Cerebellar nuclear complex (tissue), 1 donor: ENCODE measurements at places on chromosomes 2 and 18.
A peak's percentile ranks its signal among the peaks of the same experiment; 100 is the strongest.

GRCh38 chr2:240558236-240558761 lies 511 bp upstream of the ANKMY1 start:
- no peak for DNase-seq

DNA sequence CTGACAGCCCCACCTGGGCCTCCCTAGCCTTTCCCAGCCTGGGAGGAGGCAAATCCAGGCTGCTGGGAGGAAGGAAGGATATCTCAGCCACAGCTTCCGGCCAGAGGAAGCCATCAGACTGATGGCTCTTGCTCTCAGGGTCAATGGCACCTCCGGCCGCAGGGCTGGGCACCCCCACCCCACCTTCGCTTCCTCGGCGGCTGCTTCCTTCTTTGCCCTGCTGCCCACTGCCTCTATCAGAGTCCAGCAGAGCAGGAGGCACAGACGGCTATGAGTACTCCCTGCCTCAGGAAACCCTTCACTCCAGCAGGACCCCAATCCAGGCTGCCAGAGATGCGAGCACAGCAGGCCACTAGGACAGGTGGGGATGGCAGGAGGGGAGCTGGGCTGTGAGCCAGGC lies 3.3 kb downstream of the SEMA4C start:
- DNase-seq = no peak

GRCh38 chr2:218079943-218080913 lies 11.2 kb downstream of the RUFY4 start:
- no peak for DNase-seq

- no peak for DNase-seq
These were observed 1.4 kb upstream of the SETBP1 start for GRCh38 chr18:44679056-44679913.

GRCh38 chr2:162416446-162416845 lies 72.5 kb downstream of the GCA start:
- DNase-seq = no peak

DNA sequence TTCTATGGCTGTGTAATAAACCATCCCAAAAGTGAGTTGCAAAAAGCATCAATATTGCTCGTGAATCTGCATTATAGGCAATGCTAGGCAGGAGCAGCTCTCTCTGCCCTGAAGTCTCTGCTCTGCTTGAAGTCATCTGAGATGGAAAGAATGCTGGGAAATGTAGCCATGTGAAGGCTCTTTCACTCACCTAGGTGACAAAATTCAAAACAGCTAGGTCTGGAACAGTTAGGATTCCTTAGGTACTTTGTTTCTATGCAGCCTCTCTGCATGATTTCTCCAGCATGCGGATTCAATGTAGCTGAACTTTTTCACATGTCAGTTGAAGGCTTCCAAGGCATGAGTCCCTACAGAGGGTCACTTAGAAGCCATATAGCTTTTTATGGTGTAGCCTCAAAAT lies 1383.7 kb downstream of the LRP1B start:
- no peak for DNase-seq

GRCh38 chr2:19669559-19669958 lies 232.2 kb downstream of the TTC32 start:
- no peak for DNase-seq

GRCh38 chr2:11009891-11010290 lies 98.2 kb downstream of the KCNF1 start:
- DNase-seq = no peak

- no peak for DNase-seq
These were observed 230.7 kb upstream of the CCDC68 start for GRCh38 chr18:55189972-55190371.

DNA sequence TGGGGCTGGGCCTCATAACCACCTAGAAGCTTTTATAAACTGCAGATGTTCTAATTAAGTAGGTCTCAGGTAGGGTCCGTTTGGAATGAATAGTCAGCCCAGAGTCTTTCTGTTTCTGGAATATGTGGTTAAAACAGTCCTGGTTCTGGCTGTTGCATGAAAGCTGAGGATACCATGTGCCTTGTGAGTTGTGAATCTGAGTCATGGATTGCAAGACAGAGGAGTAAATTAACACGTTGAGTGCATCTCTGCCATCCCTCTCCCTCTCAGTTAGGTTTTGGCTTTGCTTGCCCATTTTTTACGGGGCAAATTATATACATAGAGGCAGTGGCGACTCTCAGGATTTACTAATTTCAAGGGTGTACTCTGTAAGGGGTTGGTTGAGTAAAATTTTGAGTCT lies 59.1 kb downstream of the NCK2 start:
- DNase-seq = no peak

DNA sequence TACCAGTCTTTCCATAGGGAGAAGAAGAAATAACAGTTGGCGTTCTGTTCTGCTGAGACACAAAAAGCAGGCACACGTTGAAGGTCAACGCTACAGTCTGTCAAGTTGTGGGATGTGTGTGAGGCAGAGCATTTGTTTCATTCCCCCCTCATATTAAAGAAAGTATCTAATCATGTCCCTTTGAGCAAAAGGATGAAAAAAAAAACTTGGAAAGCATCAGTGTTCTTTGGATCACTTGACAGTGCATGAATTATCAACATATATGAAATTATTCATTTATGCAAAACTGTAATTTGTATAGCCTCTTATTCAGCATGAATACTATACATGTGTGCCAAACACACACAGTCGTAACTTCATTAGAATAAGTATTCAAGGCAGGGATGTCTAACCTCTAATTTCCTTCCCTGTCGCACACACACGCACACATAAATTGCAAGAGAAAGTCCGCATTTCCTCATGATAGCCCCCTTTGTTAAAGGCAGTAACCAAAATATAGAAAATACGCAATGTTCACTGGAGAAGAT lies 228.6 kb downstream of the RND3 start:
- DNase-seq = no peak

DNA sequence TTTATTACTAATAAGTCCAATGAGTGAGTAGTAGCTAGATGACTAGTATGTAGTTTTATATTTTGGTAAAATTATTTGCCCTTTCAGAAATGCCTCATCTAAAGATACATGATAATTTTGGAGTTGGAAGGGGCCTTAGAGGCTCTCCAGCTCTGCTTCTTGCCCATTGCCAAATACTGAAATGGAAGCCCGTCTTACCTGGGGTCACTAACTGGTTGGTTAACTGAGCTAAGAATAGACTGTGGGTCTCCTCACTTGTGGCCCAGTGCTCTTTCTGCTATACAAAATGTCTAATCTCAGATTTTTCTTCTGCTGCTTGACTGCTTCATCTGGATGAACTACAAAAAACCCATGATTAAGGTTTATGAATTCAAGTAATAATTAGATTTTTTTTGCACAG lies 67.1 kb downstream of the CLIP4 start:
- DNase-seq = no peak

- DNase-seq = no peak
These were observed 6.0 kb downstream of the RSAD2 start for GRCh38 chr2:6883448-6884122.

DNA sequence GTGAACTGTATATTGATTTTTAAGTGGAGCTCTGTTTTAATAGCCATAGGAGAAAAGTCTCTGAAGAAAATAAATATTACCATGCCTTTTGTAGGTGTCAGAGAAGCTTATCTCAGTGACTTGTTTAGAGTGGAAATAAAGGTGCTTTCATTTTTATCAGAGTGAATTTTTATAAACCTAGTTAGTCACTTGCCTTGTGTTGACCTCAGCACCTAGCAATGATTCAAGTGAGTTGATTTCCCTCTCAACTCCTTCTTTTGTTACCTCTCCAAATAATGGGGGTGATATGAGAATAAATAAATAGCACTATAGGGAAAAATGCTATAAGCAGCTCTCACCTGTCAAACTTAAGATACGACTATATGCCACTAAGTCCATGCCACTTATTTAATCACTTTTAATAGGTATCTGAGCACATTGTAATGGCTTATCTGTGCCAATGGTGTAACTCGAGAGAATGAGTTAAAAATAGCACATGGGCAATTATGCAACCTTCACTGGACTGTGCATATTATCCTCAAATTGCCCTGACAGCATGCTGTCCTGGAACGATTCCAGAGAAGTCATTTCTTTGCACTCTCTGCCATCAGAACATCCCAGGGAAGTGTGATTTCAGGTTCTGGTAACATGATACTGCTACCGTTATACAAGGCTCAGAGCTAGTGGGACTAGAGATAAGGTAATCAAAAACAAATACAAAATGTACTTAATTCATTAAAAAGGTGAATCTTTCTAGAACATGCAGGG lies 290.8 kb downstream of the CCDC85A start:
- peak; percentile 23 for DNase-seq

- DNase-seq = no peak
These were observed 27.0 kb downstream of the MFSD6 start for GRCh38 chr2:190435031-190435670.

DNA sequence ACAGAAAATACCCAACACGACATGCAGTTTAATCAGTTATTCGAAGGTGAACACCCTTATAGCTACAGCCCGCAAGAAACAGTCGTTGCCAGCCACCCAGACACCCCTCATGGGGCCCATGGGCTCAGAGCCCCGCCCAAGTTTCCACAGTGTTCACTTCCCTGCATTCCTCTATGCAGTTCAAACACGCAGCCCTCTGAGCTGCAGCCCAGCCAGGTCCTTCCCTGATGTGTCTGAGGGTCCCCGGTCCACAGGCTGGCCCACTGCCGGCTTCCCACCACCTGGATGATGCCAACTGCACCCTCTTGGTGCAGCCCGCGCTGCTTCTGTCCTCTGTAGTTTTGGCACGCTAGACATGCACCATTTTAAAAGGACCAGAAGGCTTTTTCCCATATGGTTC lies 87.4 kb downstream of the ZNF516 start:
- DNase-seq = no peak

GRCh38 chr2:200451511-200451910 lies 58.4 kb downstream of the KCTD18 start:
- no peak for DNase-seq

DNA sequence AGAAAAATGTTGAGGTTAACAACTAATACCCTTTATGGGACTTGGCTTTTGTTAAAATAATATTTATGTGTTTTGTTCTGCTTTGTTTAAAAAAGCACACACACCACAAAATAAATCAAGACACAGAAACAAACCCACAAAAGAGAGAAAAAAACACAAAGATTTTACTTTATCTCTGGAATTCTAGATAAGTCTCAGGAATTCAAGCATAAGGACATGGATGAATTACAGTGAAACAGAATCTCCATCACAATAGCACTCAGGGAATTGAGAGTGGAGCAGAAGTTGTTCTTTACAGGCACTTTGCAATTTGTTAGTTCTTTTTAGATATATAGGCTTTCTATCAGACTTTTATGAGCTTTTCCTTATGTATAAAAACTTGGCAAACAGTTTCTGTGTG lies 360.9 kb upstream of the ZC3H15 start:
- no peak for DNase-seq

DNA sequence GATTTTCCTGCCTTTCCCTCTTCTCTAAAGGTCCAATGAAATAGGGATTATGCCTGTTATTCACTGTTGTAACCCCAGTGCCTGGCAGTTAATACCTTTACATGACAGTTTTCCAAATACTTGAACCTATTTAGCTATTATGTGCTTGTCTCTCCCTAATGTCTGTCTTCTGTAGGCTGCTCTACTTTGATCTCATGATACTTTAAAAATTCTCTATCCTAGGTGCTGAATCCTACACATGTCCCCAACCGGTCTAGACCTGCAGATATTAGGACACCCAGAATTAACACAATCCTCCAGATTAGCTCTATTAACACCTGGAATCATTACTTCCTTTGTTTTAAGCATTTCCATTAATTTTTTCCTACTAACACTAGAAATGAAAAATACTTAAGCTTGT lies 7.3 kb downstream of the CEBPZ start:
- DNase-seq = no peak

DNA sequence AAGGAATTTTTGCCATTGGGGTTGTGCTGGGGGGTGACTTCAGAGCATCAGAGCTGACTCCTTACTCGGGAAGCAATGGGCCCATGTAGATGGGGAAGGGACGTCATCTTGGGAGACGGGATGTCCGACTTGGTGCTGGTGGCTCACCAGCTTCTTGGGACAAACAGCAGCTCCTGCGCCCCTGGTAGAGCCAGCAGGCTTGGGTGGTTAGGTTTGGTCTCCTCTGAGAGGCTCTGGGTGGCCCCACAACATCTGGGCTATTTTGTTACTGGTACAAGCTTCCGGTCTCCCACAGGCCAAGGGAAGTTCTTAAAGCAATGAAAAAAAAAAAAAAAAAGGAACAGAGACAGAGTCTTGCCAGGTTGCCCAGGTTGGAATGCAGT lies 1.8 kb downstream of the NGEF start:
- no peak for DNase-seq

GRCh38 chr18:34729740-34730355 lies 19.8 kb downstream of the DTNA start:
- no peak for DNase-seq

GRCh38 chr2:17470855-17471641 lies 47.2 kb downstream of the RAD51AP2 start:
- DNase-seq = no peak

DNA sequence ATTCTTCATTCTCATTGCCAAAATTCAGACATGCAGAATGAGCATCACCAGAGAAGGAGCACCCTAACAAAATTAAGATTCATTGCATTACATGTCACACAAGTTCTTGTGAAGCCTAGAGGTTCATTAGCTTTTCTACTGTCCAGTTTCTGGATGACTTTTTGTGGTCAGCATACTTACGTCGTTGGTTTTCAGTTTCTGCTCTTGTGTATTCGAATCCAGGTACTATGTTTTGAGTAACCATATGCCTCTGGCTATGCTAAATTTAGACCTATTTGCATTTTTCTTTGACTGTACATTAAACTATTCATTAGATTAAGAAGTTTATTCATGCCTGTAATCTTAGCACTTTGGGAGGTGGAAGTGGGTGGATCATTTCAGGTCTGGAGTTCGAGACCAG lies 251.3 kb downstream of the PARD3B start:
- DNase-seq = no peak

DNA sequence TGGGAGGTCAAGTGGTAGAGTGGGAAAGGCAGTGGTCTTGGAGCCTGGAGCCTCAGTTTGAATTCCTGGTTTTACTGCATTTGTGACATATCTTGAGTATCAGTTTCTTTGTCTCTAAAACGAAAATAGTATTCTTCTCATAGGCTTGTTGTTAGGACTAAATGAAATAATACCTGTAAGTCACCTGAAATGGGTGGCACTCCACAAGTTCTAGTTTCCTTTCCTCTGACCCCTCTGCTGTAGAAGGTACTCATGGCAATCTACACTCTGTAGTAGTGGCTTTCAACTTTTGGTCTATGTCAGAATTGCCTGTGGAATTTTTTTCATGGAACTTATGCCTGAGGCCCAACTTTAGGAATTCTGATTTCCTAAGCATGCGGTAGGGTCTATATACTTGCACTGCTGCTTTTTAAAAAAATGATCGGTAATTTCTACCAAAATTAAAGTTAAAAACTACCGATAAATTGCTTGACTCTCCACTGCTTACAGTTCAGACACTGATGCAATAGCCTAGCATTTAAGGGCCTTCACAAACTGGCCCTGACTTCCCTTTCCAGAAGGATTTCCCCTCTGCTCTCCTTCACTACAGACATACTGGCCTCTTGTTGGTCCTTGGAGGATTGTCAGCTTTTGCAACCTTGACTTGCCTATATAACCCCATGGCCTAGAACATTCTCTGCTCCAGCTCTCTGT lies 47.2 kb downstream of the PLEK start:
- DNase-seq = no peak

DNA sequence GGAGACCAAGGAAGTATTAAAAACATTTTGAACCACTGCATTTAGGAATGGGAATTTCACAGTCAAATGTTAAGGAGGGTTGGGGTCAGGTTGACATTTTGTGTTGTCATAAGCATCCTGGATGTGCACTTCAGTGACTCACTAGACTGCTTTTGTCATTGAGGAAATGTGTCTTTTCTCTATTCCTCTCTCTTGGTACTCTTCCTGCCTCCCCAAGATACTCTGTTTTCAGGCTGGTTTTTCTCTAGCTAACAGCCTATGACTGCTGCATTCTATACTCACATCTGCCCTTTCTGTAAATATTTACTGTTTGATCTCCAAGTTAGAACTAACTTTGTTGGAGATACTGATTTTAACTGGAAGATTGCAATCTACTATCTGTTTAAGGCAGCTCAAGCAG lies 23.4 kb downstream of the XRCC5 start:
- DNase-seq = no peak
